Stimulated activated CD8-positive, alpha-beta memory T cell treated with anti-CD3 and anti-CD28 coated beads, Interleukin-15, amount 100 ng/mL, for 4 hours (primary cell): ENCODE measurements at places on chromosomes 13 and 19.

GRCh38 chr19:5253406-5254110 lies 87.1 kb downstream of the PTPRS start:
- DNase-seq: no peak

GRCh38 chr19:11355160-11356073 lies at the start of gene PLPPR2:
TSS of gene PLPPR2 (plus strand) at chr19:11355432. CDS start at chr19:11357674, 2,242 bp downstream.
- DNase-seq: peak; percentile 57

- no peak for DNase-seq
Measured at GRCh38 chr13:33150662-33151061, 134.4 kb downstream of the KL start.

DNA sequence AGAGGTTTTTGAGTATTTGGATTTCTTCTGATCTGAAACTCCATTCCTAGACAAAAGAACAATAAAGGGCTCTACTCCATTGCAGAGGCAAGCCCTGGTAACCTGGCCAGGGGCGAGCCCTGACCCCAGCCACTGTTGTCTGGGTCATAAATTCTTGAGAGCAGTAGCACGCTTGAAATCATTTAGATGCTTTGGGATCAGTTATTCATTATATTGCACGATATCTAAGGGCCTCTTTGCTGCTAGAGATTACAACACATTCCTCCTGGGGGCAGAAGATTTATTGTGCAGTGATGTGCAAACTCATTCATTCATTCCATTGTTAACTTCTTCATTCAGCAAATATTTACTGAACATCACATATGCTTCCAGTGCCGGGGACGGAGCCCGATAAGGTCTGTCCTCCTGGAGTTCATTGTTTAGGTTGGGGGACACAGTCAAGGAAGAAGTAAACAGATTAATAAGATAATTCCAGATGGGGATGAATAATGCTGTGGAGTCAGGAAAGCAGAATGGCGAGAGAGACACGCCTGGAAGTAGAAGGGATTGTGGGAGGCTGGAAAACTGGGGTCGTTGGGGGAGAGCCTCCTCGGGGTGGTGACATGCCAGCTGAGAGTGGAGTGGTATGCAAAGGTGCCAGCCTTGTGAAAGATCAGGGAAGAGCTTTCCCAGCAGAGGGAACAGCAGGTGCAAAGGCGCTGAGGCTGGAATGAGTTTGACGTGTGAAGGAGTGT lies 34.9 kb downstream of the SIPA1L3 start:
- no peak for DNase-seq

DNA sequence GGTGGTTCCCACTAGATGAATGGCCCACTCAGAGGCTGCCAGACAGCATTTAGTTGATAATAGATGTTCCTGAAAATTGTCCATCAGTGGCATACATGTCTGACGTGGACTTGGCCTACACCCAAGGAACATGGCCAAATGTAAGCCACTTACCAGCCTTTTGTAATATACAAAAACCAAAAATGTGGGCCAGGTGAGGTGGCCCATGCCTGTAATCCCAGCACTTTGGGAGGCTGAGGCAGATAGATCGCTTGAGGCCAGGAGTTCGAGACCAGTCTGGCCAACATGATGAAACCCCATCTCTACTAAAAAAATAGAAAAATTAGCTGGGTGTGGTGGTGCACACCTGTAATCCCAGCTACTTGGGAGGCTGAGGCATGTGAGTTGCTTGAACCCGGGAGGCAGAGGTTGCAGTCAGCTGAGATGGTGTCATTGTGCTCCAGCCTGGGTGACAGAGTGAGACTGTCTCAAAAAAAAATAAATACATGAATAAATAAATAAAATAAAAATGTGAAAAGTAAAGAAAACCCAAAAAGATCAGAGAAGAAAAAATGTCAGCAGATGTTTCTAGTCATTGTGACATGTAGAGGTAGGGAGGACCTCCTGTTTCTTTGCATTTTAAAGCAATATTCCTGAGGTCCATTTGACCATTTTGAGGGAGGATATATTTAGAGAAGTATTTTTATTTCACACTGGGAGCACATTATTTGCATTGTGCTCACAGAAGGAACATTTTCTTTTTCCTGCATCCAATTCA lies 7.1 kb upstream of the WTIP start:
- DNase-seq: no peak

- DNase-seq: no peak
Measured at GRCh38 chr13:75959861-75960481, 323.8 kb downstream of the LMO7 start.

GRCh38 chr13:99342723-99343315 lies 35.6 kb upstream of the GPR183 start:
- DNase-seq: no peak

- no peak for DNase-seq
Measured at GRCh38 chr19:55488986-55489710, 912 bp downstream of the SSC5D start.

- peak; percentile 31 for DNase-seq
Measured at GRCh38 chr19:17327654-17328516, 6.8 kb downstream of the ANO8 start.

DNA sequence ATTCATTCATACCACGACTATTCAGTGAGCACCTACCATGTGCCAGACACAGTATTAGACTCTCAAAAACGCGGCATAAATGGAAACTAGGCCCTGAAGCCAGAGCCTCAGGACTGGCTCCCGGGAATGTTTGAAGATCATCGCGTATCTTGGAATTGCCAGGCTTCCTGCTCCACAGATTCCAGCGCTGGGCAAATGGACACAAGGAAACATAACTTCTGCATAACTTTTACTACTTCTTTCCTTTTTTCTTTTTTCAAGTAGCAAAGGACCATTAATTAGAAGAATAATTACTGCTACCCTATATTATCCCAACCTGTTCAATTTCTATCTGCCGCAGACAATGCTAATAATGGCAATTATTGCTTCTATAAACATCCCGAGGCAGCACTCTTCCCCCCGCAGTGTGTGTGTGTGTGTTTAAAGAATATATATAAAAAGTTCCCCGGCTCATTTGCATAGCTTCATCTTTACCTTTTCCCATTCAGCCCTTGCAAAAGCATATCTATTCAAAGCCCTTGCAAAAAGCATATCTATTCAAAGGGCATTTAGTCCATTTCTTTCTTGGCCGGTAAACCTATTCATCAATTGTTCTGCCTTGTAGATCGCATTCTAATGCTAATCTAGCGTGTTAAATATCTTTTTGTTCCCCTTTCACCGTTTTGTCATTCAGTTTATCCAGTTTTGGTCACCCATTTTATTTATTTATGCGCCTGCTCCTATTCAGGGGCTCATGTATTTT lies 6.1 kb downstream of the SOX21 start:
- DNase-seq: no peak

GRCh38 chr13:100349594-100349993 lies 239.0 kb downstream of the GGACT start:
- no peak for DNase-seq

GRCh38 chr13:95457294-95457693 lies 95.2 kb upstream of the CLDN10 start:
- DNase-seq: no peak

- no peak for DNase-seq
Measured at GRCh38 chr13:79913141-79913827, 427.6 kb downstream of the SPRY2 start.

GRCh38 chr19:52112624-52113023 lies 17.1 kb upstream of the ZNF841 start:
- DNase-seq: no peak

DNA sequence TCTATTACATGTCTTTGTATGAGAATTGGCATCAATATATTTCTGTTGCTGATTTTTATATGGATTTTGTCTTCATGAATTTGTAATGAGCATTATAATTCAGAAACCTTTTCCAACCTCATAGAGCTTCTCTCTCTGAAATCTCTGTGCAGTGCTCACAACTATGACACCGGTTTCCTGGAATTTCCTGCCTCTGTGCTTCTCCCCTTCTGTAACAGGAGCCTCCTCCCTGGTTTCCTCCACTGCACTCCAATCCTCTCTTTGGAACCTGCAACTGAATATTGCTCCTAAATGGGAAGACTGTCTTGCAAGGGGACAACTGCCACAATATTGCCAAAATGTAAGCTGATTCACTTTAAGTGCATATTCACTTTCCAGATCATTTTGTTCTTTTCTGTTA lies 1147.9 kb downstream of the UQCRFS1 start:
- DNase-seq: no peak

DNA sequence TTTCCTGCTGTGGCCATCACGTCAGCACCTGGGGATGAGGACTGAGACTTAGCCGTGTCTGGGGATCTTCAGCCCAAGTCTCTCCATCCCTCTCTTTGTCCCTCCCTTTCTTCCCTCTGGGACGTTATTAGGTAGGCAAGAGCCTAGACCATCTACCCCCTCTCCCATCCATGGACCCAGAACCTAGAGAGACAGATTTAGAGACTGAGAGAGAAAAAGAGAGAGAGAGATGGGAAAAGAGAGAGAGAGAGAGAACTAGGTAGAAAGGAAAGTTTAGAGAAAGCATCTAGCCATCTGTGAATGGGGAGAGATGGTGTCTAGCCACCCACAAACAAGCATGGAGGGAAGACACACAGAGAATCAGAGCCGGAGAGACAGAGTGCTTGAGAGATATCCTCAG lies 473 bp downstream of the KLK4 start:
- no peak for DNase-seq

DNA sequence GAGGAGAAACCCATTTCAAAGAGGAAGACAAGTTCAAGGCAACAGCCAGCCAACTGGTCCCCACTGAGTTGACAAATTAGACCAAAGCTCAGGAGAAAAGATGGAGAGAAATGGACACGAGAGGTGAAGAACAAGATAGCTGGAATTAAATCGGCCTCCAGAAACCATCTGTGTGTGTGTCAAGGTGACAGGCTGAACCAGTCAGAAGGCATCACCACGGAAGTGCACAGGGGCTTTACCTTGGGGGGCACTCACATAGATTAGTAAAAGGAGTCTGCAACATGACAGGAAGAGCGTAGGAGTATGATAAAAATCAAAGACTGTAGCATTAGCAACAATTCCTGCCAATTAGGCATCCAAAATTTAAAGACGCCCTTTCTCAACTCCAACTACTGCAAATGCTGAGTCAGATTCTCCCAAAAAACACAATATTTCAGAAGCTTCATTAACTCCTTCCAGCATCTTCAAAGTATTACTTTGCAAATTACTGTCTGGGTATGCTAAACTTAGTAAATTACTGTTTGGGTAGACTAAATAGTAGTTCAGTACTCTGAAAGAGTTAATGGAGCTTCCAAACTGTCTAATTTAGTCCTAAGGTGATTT lies 66.2 kb downstream of the FOXO1 start:
- DNase-seq: no peak

GRCh38 chr19:34662919-34663318 lies 14.0 kb downstream of the SCGB2B2 start:
- DNase-seq: no peak

GRCh38 chr13:67043901-67044300 lies 186.2 kb downstream of the PCDH9 start:
- no peak for DNase-seq

DNA sequence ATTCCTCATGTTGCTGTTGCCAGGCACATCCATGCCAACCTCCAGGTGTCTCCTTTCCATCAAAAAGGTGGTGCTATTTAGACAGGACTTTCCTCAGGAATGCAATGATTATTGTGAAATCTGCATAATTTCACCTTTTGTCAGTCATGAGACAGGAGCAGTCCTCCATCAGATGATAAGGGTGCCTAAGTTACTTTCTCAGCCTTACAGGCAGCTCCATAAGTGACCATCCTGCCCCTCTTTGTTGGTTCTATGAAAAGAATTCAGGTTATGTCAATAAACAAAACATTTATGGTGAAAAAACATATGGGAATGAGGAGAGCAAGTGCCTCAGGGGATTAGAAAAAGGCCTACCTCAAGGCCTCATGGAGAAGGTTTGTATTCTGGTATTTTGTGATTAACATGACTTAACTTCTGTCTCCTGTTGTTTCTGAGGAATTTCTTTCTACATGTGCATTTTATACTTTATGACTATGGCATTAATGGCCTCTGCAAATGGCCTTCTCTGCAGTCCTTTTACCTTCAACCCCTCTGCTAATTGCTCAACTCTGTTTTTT lies 110.3 kb upstream of the DIAPH3 start:
- no peak for DNase-seq

GRCh38 chr19:14553042-14553938 lies 18.6 kb downstream of the NDUFB7 start:
- no peak for DNase-seq

DNA sequence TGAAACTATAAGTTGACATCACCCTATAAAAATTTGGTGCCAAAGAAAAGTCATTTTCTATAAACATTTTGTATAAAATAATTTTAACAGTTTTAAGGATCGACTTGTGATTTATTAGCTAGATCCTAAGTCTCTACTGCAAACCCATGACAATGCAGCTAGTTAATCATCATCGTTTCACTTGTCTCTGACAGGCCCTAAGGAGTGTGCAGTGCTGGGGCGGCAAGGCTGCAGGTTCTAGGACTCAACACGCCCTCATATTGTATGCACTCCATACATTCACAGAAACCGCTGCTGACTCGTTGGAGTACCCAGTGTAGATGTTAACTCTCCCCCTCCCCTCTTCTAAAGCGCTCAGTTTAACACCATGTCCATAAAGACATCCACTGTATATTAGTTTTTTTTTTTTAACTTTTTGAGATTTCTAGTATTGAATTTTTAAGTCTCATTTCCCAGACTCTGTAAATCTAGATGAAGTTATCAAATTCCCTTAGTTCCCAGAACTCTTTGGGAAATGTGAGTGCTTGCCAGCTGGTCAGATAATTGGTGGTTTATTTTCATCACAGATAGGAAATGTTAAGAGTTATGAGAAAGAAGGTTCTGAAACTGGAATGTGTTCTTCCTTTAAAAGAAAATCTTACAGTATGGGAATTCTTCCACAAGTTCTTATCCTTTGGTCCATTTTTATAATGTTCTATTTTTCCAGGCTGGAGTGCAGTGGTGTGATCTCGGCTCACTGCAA lies 162.8 kb upstream of the RNF113B start:
- no peak for DNase-seq

DNA sequence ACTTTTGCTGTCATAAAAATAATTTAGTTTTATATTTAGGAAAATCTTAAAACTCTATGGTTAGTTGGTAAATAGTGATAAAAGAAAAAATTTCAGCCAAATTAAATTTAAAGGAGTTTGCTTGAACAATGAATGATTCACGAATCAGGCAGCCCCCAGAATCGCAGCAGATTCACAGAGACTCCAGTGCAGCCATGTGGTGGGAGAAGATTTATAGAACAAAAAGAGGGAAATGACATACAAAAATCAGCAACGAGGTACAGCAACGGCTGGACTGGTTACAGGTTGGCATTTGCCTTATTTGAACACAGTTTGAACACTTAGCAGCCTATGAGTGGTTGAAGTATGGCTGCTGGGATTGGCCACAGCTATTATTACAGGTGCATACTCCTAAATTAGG lies 96.4 kb upstream of the MYCBP2 start:
- no peak for DNase-seq

- DNase-seq: no peak
Measured at GRCh38 chr13:30416471-30416870, 5.8 kb upstream of the UBE2L5 start.

DNA sequence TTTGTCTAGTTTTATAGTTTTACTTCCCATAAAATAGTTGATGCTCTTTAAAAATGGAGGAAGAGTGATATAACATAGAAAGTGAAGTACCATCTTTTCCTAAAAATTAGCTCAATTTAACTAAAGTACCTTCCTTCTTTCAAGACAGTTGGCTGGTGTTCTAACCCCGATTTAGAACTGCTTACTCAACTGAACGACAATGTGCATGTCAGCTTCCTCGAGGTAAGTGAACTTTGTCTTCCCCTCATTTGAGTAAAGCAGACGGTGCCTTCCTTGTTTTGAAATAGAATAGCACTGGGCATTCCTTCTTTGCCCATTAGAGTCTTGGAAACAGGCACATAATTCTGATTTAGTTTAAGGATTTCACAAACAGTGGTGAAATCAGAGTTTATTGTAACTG lies 1519.2 kb downstream of the EFNB2 start:
- DNase-seq: no peak
